ENCODE measurements at places on chromosomes 12 and 14.

- no peak for DNase-seq
Observed at GRCh38 chr12:125824276-125824675, 759.0 kb downstream of the AACS start.

DNA sequence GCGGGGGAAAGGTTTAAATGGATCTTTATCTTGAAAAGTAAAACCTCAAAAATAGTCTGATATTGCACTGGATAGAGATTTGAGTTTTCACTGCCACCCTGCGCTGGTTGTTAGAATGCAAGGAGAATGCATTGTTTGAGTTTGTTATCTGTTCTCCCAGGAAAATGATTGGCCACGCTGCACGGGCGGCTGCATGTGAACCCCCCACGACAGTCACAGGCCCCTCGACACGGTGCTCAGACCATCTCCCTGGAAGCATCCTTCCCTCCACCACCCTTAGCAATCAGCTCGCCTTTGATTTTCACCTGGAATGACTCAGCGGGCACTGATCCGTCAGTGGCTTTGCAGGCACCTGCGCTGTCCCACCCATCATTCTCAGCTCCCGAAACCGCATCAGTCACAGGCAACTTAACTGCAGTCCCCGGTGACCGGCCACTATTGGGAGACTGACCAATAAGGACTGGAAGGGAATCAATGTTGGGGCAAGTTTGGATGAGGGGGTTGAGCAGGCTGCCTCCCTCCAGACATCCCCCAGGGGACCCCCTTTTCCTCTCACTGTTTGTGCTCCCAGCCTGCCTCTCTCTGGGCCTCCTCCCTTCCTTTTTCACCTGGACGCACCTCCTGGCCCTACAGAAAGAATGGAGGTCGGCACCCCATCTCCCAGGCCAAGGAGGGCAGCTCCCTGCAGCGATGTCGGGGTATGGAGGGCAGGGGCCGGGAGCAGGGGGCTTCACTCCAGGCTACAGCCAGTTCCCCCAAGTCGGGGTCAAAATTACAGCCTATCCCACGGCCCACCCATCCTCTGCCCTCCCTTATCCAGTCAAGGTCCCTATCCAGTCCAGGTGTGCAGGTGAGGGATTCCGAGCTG is 28.5 kb upstream of the C14orf180 start:
- no peak for DNase-seq

DNA sequence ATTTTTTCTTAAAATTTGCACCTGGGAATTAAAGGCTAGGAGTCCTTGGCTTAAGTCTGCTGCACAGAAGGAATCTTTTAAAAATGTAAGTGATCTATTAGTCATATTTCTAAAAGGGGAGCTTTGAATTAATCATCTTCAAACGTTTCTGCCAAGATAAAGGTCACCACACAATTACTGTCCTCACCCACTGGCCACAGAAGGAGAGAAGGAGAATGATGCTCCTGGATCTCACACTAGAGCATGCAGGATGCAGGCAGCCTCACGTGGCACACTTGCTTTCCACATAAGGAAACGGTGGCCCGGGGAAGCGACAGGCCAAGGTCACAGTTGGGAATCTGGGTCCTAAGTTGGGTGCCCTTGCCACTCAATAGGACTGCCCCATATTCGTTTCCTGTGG is 16.9 kb downstream of the PLEKHG7 start:
- DNase-seq = no peak

GRCh38 chr12:109523071-109523470 is 45.6 kb downstream of the UBE3B start:
- no peak for DNase-seq

- peak; percentile 58 for DNase-seq
Observed at GRCh38 chr12:113314121-113314529, 20.8 kb downstream of the SLC8B1 start.

- peak; percentile 79 for DNase-seq
Observed at GRCh38 chr12:107131832-107132616, 38.7 kb upstream of the CRY1 start.

- no peak for DNase-seq
Observed at GRCh38 chr12:100643246-100643645, 69.8 kb downstream of the GAS2L3 start.

DNA sequence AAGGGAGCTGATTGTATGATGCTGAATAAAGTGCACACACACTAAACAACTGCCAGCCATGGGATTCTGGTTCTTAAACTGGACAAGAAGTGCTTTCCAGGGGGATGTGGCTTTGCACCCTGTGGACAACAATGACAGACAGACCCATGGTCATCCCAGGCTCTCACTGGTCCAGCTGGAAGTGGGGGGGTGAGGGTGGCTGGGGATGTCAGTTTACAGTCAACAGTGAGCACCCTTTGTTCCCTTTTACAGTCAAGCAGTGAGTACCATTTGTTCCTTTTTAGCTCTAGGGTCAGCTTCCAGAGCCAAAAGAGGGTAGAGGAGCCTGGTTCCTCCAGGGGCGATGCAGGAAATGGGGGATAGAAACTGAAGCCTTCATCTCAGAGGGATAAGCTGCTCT is 100.7 kb downstream of the SMOC1 start:
- DNase-seq = no peak

DNA sequence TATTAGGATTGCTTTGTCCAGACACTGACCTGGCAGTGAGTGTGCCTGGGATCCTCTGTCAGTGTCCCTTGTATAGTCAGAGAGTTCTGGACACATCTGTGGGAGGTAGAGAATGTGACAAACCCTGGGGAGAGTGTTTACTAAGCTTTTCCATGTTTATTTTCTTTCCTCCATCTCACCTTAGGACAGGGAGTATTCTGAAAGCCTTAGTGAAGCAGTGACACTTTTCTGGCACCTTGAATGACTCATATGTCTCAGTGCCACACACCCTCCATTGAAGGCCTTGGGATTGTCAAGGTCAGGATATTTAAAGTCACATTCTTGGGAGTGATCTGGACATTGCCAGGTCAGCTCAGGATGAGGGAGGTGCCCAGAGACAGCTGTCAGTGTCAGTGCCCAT is 34.9 kb upstream of the CTDSP2 start:
- no peak for DNase-seq

DNA sequence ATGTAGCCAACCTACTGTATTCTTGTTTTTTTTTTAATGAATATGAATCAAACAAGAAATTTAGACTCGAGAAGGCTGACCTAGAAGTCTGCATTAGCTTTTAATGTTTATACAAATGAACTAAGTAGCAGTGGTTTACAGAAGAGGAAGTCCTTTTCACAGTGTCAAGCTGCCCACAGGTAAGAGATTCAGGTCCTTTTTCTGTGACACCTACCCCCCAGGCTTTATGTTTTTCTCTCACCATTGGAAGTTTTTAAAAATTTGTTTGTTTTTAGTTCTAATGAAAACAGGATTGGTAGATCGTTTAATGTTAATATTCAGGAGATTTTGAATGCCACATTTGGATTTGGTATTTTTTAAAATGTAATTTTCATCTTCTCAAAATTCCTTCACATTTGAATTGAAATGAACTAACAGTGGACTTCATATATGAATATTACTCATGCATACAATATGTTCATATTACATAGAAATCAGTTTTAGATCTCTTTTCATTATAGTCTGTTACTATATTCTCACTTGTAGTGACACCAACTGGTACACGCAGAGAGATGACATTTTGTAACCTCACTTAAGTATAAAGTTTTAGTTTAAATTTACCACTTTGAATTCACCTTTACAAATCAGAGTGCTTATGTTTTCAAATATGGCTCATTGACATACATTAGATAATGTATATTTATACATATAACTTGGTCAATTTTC is 29.7 kb downstream of the ATF7IP start:
- no peak for DNase-seq

DNA sequence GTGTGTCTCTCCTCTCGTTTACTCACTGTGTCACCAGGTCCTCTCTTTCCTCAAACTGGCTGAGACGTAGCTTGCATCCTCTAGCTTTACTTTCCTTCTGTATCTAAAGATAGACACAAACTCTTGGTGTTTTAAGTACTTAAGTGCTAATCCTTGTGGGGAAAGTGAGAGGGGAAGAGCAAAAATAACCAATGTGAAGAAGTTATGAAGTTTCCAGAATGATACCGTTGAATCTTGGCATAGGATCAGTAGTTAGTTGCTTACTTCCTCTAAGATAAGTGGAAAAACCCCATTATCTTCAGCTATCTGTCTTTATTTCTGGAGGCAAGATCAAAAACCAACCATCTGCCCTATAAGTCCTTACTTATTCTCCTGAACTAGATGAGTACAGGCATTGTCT is 10.6 kb downstream of the FAR2 start:
- DNase-seq = no peak

DNA sequence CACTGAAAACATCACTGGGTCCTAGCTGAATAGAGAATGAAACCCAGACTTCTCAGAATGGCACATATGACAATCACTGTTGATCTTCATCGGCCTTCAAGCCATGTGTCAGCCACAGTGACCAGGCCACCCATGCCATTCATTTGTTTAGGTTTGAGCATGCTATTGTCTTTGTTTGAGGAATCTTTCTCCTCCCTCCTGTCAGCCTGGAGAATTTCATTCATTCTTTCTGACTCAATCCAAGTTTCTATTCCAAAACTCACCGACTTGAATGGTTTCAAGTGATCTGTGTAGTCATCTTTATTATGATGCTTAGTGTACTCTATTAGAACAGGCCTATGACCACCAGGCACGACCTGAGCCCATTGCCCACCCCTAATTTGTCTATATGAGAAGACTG is 106.3 kb downstream of the ETNK1 start:
- no peak for DNase-seq

DNA sequence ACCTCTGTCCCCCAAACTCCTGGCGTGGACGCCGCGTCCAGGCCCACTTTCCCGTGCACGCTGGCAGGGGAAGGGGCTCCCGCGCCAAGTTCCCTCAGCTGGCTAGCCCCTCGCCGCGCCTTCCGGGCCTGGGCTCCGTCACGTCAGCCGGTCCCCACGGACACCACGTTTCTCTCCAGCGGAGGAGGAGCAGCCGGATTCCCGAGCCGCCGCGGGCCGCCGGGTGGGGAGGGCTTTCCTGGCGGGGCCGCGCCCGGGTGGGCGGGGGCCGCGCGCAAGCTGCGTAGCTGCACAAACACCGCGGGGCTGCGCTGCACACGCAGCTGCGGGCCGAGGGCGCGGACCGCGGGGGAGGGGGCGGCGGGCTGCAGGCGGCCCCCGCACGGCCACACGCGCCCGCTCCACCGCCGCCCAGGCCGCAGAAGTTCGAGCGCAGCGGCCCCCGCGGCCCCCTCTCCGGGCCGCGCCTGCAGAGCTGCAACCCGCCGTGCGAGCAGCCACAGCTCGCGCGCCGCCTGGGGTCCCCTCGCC is 45.1 kb upstream of the PNMA1 start:
- peak; percentile 78 for DNase-seq

DNA sequence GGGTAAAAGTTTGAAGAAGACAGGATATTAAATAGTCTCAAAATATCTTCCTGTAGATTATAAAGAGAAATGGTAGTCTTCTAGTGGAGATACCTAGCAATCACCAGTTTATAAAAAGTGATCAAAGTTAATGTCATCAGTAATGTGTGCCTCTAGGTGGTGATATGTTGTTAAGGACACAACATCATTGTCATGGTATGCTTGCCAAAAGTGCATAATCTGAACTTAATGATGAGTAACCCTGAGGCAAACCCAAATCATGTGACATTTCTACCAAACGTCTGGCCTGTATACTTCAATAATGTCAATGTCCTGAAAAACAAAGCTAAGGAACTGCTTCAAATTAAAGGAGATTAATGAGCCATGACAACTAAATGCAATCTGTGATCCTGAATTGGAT is 214.7 kb downstream of the PHLDA1 start:
- DNase-seq = no peak

GRCh38 chr12:6822426-6823135 is 960 bp downstream of the GPR162 start:
- DNase-seq = no peak

DNA sequence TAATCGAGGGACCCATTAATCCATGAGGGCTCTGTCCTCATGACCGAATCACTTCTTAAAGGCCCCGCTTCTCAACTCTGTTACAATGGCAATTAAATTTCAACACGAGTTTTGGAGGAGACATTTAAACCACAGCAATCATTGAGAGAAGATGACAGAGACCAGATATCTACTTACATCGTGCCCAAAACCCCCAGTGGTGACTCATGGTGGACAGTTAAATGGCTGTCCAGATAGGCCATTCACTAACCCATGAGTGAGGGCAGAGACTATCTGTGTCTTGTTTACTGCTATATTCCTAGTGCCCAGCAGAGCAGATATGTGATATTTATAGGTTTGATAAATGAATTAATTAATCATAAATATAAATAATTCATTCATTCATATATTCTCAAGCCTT is 20.0 kb upstream of the FLVCR2 start:
- DNase-seq = no peak

- DNase-seq = no peak
Observed at GRCh38 chr14:72629534-72629933, 264.4 kb downstream of the DPF3 start.

DNA sequence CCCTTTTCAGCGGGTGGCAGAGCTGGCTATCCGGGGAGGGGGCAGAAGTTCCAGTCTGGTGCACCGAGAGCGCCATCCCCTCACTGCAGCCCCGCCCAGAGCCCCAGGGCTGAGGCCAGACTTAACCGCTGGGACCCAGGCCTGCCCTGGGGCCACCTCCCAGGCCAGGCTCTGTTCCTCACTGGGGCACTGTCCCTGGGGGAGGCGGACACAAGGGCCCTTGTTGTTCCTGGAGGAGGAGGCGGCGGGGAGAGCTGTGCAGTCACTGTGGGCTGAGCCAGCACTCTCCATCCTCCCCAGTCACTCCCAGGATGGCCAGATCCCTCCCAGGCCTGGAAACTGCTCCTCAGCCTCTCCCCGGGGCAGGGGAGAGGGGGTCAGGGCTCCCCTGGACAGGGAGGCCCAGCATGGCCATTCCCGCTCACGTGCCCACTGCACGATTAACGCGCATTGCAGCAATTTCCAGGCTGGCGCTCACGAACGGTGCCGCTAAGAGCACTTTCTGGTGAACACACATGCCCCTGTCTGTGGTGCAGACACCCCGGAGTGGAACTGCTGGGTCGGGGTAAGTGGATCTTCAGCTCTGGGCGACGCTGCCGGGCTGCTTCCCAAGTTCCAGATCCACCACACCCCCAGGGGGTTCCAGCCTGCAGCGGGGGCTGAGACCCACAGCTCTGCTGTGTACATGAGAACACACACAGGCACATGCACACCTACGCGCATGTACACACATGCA is 89.8 kb upstream of the SFSWAP start:
- DNase-seq = no peak

- peak; percentile 99 for DNase-seq
Observed at GRCh38 chr14:96104469-96105057, 65.4 kb downstream of the C14orf132 start.

DNA sequence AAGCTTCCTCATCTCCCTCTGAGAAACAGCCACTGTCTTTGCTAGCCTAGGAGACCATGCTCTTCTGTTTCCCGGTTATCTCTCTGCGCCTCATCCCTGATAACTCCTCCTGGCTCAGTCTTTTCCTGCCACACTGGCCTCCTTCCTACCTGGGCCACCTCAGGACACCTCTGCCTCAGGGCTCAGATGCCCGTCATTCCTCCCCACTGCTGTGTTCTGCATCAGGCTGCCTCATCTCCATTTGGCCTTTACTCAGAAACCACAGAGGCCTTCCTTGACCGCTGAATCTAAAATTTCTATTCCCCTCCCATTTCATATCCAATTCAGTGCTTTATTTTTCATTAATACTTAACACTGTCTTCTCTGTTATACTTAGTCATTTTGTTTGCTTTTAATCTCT is 311.0 kb upstream of the RGS6 start:
- no peak for DNase-seq

- DNase-seq = no peak
Observed at GRCh38 chr12:51821440-51822260, 26.9 kb downstream of the FIGNL2 start.

GRCh38 chr14:85401384-85401783 is 128.6 kb upstream of the FLRT2 start:
- no peak for DNase-seq

- no peak for DNase-seq
Observed at GRCh38 chr14:81276073-81277069, 55.6 kb upstream of the GTF2A1 start.

All from cardiac muscle cell (in vitro differentiated cells and primary cell).